Neural crest cell (in vitro differentiated cells): ENCODE measurements at places on chromosomes 1 and 21. TPM values are rescaled to one million over a fixed set of nuclear protein-coding genes. Genes with fewer than 3 reads are reported as not detected.

- H3K36me3 ChIP-seq, result no peaks in the 10 kb centered on the region
- peaks cover 13% of the 10 kb centered on the region for H3K4me1 ChIP-seq
- no peak for DNase-seq
- no peak overlapping the region for H3K4me3 ChIP-seq
- H3K27me3 ChIP-seq, result peaks cover 36% of the 10 kb centered on the region
These were observed 81.2 kb upstream of the WNT4 start for GRCh38 chr1:22224091-22224490.

- no peak for DNase-seq
- H3K4me1 ChIP-seq, result peaks cover 52% of the 10 kb centered on the region
- H3K27me3 ChIP-seq, result no peaks in the 10 kb centered on the region
- no peak overlapping the region for H3K27ac ChIP-seq
- no peak overlapping the region for H3K4me3 ChIP-seq
These were observed 164.4 kb downstream of the ZNF281 start for GRCh38 chr1:200245473-200245872.

GRCh38 chr1:12368646-12369045 is 138.8 kb downstream of the VPS13D start:
- DNase-seq, result no peak
- H3K27me3 ChIP-seq, result no peaks in the 10 kb centered on the region
- H3K27ac ChIP-seq, result no peak overlapping the region
- peaks cover 11% of the 10 kb centered on the region for H3K4me1 ChIP-seq
- H3K4me3 ChIP-seq, result no peak overlapping the region

DNA sequence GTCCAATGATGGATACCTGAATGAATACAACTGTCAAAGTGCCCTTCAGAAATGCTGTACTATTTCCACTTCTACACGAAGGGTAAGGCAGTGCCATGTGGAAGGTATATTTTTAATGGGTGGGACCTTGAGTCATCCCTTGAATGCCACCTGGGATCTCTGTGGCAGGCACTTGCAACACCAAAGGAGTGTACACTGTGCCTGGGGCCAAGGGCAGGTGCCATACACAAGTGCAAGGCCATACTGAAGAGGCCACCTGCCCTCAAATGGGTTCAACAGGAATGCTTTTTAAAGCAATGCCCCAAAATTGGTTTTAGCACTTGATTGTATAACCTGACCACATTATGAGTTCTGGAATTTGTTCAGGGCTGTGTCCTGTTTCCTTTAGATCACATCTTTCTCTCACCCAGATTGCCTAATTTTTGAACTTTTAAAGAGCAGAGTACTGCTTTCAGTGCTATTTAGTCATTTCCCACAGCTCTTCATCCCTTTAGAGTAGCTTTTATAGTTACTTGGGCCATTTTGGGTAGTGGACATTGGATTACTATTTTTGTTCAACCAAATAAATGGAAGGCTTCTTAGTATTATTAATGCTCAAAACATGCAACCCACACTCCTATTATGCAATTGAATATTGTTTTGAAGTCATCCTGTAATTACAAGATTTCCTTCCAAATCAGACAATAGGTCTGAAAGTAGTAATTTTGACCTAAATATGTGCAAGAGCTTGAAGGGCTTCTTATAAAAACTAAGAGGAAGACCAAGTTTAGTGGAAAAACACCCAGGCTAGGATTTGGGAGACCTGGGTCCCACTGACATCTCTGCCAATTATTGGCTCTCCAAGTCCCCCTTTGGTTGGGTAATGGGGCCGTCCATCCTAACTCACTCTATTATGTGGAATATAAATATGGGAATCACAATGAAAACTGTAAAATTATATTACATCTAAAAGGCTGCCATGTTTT is 57.2 kb downstream of the LEPR start:
- DNase-seq, result no peak
- H3K27me3 ChIP-seq, result no peaks in the 10 kb centered on the region
- peaks cover 4% of the 10 kb centered on the region for H3K4me1 ChIP-seq

- peaks cover 19% of the 10 kb centered on the region for H3K36me3 ChIP-seq
- H3K4me3 ChIP-seq, result no peak overlapping the region
- H3K4me1 ChIP-seq, result no peaks in the 10 kb centered on the region
- DNase-seq, result no peak
These were observed 11.1 kb downstream of the FLG start for GRCh38 chr1:152313970-152314369.

- H3K36me3 ChIP-seq, result peaks cover 3% of the 10 kb centered on the region
- no peak overlapping the region for H3K27ac ChIP-seq
- no peak overlapping the region for H3K4me3 ChIP-seq
- no peak for DNase-seq
These were observed 13.4 kb downstream of the PTPN14 start for GRCh38 chr1:214537872-214538473.

GRCh38 chr1:115086176-115086830 is 3.0 kb downstream of the TSPAN2 start:
- H3K4me3 ChIP-seq, result peak overlapping the region; percentile 18
- H3K4me1 ChIP-seq, result peaks cover 18% of the 10 kb centered on the region
- peaks cover 29% of the 10 kb centered on the region for H3K27me3 ChIP-seq
- DNase-seq, result no peak
- H3K36me3 ChIP-seq, result no peaks in the 10 kb centered on the region

- H3K4me3 ChIP-seq, result no peak overlapping the region
- no peak for DNase-seq
- no peaks in the 10 kb centered on the region for H3K27me3 ChIP-seq
- peaks cover 8% of the 10 kb centered on the region for H3K4me1 ChIP-seq
- H3K36me3 ChIP-seq, result peaks cover 15% of the 10 kb centered on the region
These were observed 18.6 kb upstream of the KCNQ4 start for GRCh38 chr1:40764981-40765380.

DNA sequence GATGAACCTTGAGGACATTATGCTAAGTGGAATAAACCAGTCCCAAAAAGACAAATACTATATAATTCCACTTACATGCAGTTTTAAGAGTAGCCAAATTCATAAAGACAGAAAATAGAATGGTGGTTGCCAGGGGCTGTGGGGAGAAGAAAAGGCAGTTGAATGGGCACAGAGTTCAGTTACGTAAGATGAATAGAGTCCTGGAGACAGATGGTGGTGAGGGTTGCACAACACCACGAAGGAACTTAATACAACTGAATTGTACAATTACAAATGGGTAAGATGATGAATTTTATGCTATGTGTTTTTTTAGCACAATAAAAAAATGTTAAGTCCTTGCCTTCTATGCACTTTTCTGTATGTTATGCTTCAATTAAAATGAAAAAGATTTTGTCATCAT is 66.6 kb downstream of the CD34 start:
- peaks cover 16% of the 10 kb centered on the region for H3K4me1 ChIP-seq
- H3K27ac ChIP-seq, result no peak overlapping the region
- no peak for DNase-seq
- peaks cover 5% of the 10 kb centered on the region for H3K36me3 ChIP-seq
- H3K27me3 ChIP-seq, result no peaks in the 10 kb centered on the region

- peaks cover 4% of the 10 kb centered on the region for H3K4me1 ChIP-seq
- no peaks in the 10 kb centered on the region for H3K27me3 ChIP-seq
- peaks cover 4% of the 10 kb centered on the region for H3K36me3 ChIP-seq
- no peak for DNase-seq
- H3K4me3 ChIP-seq, result no peak overlapping the region
- no peak overlapping the region for H3K27ac ChIP-seq
These were observed 9.6 kb upstream of the SFT2D2 start for GRCh38 chr1:168216171-168216570.

- peaks cover 9% of the 10 kb centered on the region for H3K4me1 ChIP-seq
- no peak overlapping the region for H3K4me3 ChIP-seq
- DNase-seq, result no peak
- H3K36me3 ChIP-seq, result peaks cover 17% of the 10 kb centered on the region
- H3K27me3 ChIP-seq, result no peaks in the 10 kb centered on the region
These were observed 39.6 kb downstream of the KCTD3 start for GRCh38 chr1:215606564-215607168.

- no peak for DNase-seq
- no peak overlapping the region for H3K27ac ChIP-seq
These were observed 41.3 kb downstream of the DYRK1A start for GRCh38 chr21:37407719-37408420.

GRCh38 chr1:226779561-226779960 is 40.5 kb upstream of the ITPKB start:
- no peak overlapping the region for H3K4me3 ChIP-seq
- H3K4me1 ChIP-seq, result peaks cover 29% of the 10 kb centered on the region

DNA sequence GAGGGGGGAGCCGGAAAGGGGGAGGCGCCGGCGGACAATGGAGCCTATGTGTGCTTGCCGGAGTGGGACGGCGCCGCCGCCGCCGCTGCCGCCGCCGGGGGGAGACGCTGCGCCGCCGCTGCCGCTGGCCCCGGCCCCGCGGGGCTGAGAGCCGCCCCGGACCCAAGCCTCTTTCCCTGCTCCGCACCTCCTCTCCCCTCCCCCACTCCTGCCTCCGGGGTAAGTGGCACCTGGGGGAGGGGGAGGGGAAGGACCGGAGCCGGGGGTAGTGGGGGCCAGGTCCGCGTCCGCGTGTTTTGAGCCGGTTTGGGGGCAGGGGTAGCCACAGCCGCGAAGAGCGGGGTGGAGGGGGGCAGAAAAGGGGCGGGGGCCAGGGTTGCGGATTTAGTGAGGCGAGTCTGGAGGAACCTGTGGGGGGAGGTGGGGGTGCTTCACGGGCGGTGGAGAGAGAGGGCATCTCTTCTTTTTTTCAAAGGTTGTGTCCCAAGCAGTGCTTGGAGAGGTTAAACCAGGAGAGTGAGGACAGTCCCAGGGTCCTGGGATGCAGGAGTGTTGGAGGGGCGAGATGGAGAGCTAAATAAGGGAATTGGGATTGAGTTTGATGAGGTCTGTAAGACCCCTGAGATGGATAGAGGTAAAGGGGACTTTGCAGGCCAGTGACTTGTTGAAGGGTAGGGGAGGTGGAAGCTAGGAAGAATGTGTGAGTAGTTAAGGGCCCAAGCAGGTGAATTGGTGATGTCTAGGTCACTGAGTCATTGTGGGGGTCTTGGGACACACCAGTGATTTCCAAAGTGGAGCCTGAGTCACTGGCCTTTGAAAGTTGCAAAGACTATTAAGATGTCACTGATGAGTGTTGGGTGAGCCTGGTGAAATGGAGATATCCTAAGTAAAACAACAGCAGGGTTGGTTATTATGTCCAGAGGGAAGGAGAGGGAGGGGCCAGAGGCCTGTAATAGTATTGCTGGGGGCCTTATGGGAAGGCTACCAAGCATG is 59.1 kb downstream of the BCL9 start:
- peaks cover 5% of the 10 kb centered on the region for H3K36me3 ChIP-seq
- H3K4me1 ChIP-seq, result peaks cover 43% of the 10 kb centered on the region
- H3K27me3 ChIP-seq, result no peaks in the 10 kb centered on the region

DNA sequence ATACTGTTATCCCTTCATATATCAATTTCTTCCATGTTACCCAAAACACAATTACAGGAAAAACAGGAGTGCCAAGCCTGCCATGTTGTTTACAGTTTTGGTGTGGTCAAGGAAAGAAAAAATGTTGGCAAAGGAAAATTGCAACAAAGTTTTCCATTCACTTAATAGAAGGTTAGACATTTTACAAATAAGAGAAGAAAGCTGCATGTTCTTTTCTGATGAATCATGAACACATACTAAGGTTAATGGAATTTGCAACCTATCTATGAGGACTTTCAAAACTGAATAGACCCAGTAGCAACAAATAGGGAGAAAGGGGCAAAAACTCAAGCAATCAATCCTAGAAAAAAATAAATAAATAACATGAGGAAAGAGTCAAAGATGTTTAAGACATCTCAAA is 556.7 kb downstream of the DPYD start:
- H3K4me3 ChIP-seq, result no peak overlapping the region
- DNase-seq, result no peak
- H3K4me1 ChIP-seq, result no peaks in the 10 kb centered on the region
- H3K27me3 ChIP-seq, result no peaks in the 10 kb centered on the region
- no peak overlapping the region for H3K27ac ChIP-seq

GRCh38 chr1:147750618-147751217 is 9.7 kb downstream of the GJA5 start:
- peak overlapping the region; percentile 82 for H3K27ac ChIP-seq
- no peak overlapping the region for H3K4me3 ChIP-seq
- no peak for DNase-seq
- no peaks in the 10 kb centered on the region for H3K27me3 ChIP-seq

DNA sequence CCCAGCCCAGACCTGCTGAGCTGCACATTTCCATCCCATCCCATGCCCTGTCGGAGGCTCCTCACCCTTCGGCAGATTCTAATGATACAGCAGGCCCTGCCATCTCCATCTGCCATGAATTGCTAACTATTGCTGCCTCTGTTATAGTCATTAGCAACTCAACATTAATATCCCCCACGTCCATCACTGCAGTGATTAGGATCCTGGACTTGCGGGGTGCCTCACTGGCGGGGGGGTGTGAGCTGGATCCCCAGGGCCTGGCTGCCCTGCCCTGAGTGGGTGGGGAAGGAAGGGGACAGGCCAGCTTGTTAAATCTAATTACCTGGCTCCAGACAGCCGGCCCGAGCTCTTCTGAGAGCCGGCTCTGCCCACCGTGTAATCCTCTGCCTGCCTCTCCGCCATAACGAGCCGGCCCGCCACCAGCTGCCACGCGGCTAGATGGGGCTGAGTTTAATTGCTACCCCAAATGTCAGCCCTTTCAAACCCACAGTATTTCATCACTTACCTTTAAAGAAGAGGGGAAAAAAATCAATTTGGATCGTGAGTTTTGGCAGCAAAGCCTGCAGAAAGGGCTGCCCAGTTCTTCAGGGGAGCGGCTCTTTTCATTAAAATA is 227.3 kb upstream of the CSF3R start:
- no peaks in the 10 kb centered on the region for H3K36me3 ChIP-seq
- DNase-seq, result no peak
- peaks cover 52% of the 10 kb centered on the region for H3K27me3 ChIP-seq

GRCh38 chr1:71324671-71325267 is 243.9 kb upstream of the ZRANB2 start:
- peaks cover 2% of the 10 kb centered on the region for H3K27me3 ChIP-seq
- H3K4me1 ChIP-seq, result no peaks in the 10 kb centered on the region
- no peak for DNase-seq
- no peak overlapping the region for H3K4me3 ChIP-seq
- H3K27ac ChIP-seq, result no peak overlapping the region

- H3K27me3 ChIP-seq, result no peaks in the 10 kb centered on the region
- no peak overlapping the region for H3K27ac ChIP-seq
These were observed 38.6 kb downstream of the BMP8A start for GRCh38 chr1:39529901-39530535.

The DRAXIN gene
- 9.7 TPM in 2 replicates for total RNA-seq

The RBM11 gene
- total RNA-seq, result 0.36 and 0.65 TPM in 2 replicates

The MAP1LC3C gene
- total RNA-seq, result 0.54 and 1.1 TPM in 2 replicates

The ADAM30 gene
- total RNA-seq, result not detected in 2 replicates

The PCNX2 gene
- total RNA-seq, result 13.6 and 15.6 TPM in 2 replicates

The LCA5L gene
- 1.2 and 1.4 TPM in 2 replicates for total RNA-seq
